Naive thymus-derived CD4-positive, alpha-beta T cell (primary cell): ENCODE measurements at places on chromosomes 5 and 9. TPM values are rescaled to one million over a fixed set of nuclear protein-coding genes. Genes with fewer than 3 reads are reported as not detected.
A peak's percentile ranks its signal among the peaks of the same experiment; 100 is the strongest.

Gene MEIKIN
- polyA plus RNA-seq: not detected

Gene TAL2
- not detected for polyA plus RNA-seq

Gene KIF24
- 0.23 TPM for polyA plus RNA-seq

Gene GGTA1
- polyA plus RNA-seq: not detected

DNA sequence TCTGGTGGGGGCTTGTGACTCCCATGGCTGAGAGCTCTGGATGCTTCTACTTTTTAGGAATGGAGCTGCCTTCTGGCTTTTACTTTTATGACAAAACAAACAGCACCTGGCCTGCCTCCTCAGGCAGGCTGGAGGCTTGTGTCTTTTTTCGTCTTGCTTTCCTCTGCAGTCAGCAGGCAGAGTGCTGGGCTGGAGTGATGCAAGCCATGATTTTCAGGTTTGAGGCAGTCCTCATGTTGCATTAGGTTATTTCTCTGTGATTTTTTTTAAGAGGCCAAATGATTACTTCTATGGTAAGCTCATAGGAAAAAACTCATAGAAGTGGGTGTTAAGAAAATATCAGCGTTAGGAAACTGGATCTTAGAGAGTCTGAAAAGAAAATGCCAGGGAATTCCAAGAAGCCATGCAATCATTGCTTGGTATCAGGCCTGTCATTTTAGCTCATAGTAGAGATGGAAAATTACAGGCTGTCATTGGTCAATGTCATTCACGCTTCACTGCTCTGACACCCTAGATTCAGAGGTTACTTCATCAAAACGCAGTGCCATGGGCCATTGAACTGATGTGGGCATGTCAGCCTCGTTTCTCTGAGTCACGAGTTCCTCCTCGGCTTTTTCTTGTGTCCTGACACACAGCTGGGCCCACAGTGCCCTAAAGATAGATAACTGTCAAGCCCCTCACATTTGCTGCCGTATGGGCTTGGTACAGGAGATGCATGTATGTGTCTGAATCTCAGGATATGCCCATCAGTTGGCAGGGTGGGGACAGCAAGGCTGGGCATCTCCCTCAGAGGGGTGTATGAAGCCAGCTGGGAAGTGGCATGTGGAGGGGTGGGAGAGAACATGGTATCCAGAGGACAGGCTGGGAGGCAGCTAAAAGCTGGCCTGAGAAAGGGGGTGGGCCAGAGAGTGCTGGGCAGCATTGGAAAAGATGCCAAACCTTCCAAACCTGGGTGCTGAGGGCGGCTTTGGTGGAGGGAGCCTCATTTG, 151.8 kb downstream of the HSPA4 start:
- no peak overlapping the region for H3K27ac ChIP-seq
- no peak for DNase-seq
- no peak overlapping the region for H3K4me3 ChIP-seq

Gene TMCO6
- polyA plus RNA-seq: 17.1 TPM

- H3K27ac ChIP-seq: no peak overlapping the region
- H3K36me3 ChIP-seq: peaks cover 56% of the 10 kb centered on the region
- H3K27me3 ChIP-seq: no peaks in the 10 kb centered on the region
- peaks cover under 1% of the 10 kb centered on the region for H3K4me1 ChIP-seq
- no peak overlapping the region for H3K4me3 ChIP-seq
- no peak for DNase-seq
These were observed 92.1 kb downstream of the NR3C1 start for GRCh38 chr5:143311428-143311827.

DNA sequence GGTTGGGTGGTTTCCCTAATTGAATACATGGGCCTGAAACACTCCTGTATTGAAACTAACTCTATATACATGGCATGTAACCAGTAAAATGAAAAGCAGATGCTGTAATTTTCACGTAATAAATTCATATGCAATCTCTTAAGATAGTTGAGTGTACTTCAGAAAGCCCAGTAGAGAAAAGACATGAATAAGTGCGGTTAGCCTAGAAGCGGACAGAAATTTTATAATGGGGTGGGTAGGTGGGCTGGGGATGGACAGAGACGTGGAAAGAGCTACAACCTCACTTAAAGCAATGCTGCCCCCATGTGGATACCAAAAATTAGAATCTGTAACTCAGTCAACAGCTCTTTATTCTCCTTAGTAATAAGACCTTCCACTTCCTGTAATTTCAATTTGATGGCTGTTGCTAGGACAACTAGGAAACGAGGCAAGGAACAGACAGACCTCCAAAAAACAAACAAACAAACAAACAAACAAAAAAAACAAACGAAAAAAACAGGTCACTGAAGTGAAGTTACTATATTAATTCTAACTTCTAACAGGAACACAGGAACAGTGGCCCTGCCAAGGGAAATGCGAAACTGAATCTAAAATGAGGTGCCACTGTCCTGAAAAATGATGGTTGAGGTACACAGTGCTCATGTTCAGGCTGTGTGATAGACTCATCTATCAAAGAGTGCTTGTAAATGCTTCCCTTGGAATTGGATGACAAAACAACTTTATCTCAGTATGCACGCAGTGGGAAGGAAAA, 103.4 kb upstream of the GNA14 start:
- H3K36me3 ChIP-seq: no peaks in the 10 kb centered on the region
- H3K27me3 ChIP-seq: no peaks in the 10 kb centered on the region
- H3K27ac ChIP-seq: no peak overlapping the region
- no peaks in the 10 kb centered on the region for H3K4me1 ChIP-seq

Gene NAIP
- 1.2 TPM for polyA plus RNA-seq

DNA sequence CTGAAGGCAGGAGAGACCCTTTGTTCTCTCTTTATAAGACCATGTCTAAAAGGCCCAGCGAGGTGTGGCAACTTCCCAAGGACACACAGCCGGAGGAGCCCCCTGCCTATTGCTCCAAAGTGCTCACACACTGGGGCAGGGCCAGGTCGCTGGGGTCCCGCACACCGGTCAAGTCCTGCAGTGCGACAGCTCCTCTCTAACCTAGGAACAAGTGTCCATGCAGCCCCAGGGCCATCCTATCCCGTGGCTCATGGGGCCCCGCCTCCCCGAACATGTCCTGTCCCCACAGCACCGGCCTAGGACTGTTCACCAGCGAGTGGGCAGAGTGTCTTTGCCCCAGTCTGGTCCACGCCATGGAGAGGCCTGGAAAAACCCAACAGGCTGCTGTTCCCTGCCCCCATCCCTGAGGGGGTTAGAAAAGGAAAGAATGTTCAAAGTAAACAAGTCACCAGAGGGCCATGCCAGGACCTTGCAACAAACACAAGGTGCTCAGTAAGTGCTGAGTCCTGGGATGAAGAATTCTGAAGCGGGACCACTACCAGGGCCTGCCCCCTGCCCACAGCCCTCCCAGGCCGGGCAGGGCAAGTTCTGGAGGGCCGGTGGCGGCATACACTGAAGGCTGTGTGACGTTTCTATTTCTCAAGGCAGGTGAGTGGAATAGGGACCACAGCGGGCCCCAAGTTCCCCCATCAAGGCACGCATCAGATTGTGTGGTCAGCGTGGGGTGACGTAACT, 938 bp downstream of the NINJ1 start:
- peaks cover 27% of the 10 kb centered on the region for H3K4me1 ChIP-seq
- no peaks in the 10 kb centered on the region for H3K27me3 ChIP-seq

DNA sequence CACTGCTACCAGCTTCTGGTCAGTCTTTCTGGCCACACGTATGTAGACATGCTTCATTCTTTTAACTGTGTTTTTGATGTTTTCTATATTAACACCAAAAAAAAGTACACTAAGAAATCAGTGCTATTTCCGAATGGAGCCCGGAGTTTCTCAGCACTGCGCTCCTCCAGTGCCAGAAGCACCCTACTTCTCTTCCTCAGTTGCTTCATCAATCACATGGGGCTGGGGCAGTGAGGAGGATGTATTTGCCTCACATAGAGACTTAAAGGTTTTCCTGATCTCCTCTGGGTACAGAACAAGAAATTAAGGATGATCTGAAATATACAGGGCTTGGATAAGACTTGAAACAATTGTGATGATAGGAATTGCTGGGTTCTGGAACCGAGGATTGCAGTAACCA, 148.0 kb downstream of the ERCC6L2 start:
- H3K4me3 ChIP-seq: no peak overlapping the region
- no peaks in the 10 kb centered on the region for H3K27me3 ChIP-seq

- no peaks in the 10 kb centered on the region for H3K36me3 ChIP-seq
- H3K27ac ChIP-seq: peak overlapping the region; percentile 66
- peaks cover 12% of the 10 kb centered on the region for H3K4me1 ChIP-seq
- H3K27me3 ChIP-seq: no peaks in the 10 kb centered on the region
These were observed 176.5 kb upstream of the MAP3K1 start for GRCh38 chr5:56638768-56639238.

Gene OGN
- 0.18 TPM for polyA plus RNA-seq

Gene TRPM6
- not detected for polyA plus RNA-seq

Gene FAM81B
- polyA plus RNA-seq: not detected

DNA sequence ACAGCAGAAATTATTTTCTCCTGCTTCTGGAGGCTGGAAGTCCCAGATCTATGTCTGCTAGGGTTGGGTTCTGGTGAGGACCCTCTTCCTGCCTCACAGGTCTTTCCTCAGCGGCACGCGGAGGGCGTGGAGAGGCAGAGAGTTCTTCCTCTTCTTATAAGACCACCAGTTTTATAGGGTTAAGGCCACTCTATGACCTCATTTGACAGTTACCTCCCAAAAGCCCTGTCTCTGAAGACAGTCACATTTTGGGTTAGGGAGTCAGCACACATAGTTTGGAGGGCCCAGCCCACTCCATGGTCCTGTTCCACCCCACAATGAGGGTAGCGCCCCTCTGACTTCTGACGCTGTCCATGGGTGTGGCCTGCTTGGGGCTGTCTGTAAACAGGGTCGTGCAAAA, 46.7 kb downstream of the TRIP13 start:
- no peaks in the 10 kb centered on the region for H3K4me1 ChIP-seq
- H3K27me3 ChIP-seq: no peaks in the 10 kb centered on the region
- no peak overlapping the region for H3K4me3 ChIP-seq
- H3K36me3 ChIP-seq: no peaks in the 10 kb centered on the region

DNA sequence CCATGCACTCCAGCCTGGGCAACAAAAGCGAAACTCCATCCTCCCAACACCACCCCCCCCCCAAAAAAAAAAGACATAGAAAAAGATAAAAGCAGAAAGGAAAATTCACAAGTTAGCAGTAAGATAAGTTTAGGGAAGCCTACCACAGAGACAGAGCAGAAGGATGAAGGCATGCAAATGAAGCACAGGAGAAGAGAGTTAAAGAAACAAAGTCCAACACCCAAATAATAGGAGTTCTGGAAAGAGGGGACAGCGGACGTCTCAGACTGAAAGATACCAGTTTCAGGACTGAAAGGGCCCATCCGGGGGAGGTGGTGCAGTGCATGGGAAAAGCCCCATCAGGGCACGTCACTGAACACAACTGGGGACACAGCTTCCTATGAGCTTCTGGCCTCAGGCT, 54.3 kb downstream of the OTULIN start:
- H3K4me3 ChIP-seq: no peak overlapping the region
- no peak overlapping the region for H3K27ac ChIP-seq
- no peaks in the 10 kb centered on the region for H3K27me3 ChIP-seq

DNA sequence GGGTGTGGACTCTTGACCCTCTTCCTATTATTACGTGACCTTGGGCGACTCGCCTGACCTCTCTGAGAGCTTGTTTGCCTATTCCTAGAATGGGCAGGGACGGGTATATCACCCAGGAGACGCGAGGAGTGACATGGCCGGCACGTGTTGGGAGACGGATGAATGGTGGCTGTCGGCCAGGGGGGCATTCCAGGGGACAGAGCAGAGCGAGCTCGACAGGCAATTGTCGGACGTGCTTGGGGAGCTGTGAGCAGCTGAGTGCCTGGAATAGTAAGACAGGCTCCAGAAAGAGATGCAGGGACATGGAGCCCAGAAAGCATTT, 29.3 kb upstream of the UNC5A start:
- H3K4me1 ChIP-seq: no peaks in the 10 kb centered on the region
- H3K36me3 ChIP-seq: no peaks in the 10 kb centered on the region
- H3K27ac ChIP-seq: no peak overlapping the region
- no peaks in the 10 kb centered on the region for H3K27me3 ChIP-seq

- no peak overlapping the region for H3K27ac ChIP-seq
- H3K27me3 ChIP-seq: no peaks in the 10 kb centered on the region
- no peaks in the 10 kb centered on the region for H3K36me3 ChIP-seq
These were observed 62.0 kb upstream of the CKS2 start for GRCh38 chr9:89249001-89249400.

Gene SPINK13
- polyA plus RNA-seq: not detected
